Caco-2 (cell line): ENCODE measurements at places on chromosomes 6 and 20. TPM values are rescaled to one million over a fixed set of nuclear protein-coding genes. Genes with fewer than 3 reads are reported as not detected.

Gene DSP
- 191 and 193 TPM in 2 replicates for total RNA-seq

Gene TBX18
- total RNA-seq, result not detected in 2 replicates

Gene WFDC12
- total RNA-seq, result not detected in 2 replicates

- no peak for DNase-seq
Observed at GRCh38 chr6:14453712-14454472, 336.3 kb downstream of the CD83 start.

- DNase-seq, result no peak
Observed at GRCh38 chr6:42104095-42104803, 38.2 kb downstream of the C6orf132 start.

DNA sequence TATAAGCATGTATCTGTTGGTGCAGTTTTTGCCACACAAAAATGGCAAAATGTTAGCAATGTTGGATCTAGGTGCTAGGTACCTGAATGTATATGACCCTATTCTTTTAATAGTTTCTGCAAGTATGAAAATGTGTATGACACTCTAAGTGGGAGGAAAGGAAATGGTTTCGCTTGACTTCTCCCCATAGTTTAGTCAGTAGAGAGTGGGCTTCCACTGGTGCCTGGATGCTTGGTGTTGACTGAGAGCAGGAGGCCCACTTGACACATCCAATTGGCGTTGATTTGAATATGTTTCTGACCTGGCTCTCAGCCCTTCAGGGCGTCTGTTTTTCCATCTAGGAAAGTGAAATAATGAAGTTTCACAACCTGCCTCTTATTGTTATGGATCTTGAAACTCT, 41.8 kb upstream of the GABRR1 start:
- no peak for DNase-seq

DNA sequence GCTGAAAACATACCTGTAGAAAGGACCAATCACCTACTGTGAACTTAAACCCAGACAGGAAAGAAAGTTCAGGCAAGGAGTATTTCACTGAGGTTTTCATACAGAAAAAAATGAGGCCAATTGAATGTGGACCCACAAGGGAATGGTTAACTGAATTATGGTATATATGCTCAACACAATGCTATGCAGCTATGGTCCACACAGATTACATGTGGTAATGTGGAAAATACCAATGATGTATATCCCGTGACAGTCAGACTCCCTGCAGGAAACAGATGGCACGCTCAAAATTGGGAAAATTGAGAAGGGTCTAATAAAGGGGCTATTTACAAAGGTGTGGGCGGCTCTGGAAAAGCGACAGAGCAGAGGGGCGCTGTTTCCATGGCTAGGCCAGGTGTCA, 47.1 kb upstream of the PIM1 start:
- DNase-seq, result no peak

- no peak for DNase-seq
Observed at GRCh38 chr6:148757944-148758480, 11.2 kb downstream of the UST start.

- no peak for DNase-seq
Observed at GRCh38 chr6:161536224-161536630, 262.4 kb upstream of the AGPAT4 start.

- DNase-seq, result no peak
Observed at GRCh38 chr6:43915208-43915869, 145.3 kb downstream of the VEGFA start.
